Stimulated activated CD4-positive, alpha-beta T cell treated with anti-CD3 and anti-CD28 coated beads, Interleukin-4, amount 100 ng/mL, for 4 hours (primary cell): ENCODE measurements at places on chromosomes 3 and 15.

- no peak for DNase-seq
These were observed 36.3 kb downstream of the UBE2E2 start for GRCh38 chr3:23239211-23240068.

DNA sequence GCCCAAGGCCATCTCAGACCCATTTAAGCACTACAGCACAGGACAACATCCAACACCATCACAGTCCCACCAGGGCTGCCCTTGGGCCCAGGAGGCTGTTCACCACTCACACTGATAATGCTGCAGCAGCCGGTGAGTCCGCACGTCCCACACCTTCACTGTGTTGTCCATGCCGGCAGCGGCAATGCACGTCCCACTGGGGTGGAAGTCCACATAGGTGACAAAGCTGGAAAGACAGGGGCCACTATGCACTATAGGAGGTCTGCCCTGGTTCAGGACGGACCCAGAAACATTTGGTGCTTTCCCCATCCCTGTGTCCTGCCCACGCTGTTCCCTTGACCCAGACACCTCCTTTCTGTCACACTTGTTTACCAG lies 8.5 kb downstream of the POC1A start:
- DNase-seq: no peak

GRCh38 chr15:29467091-29467490 lies 197.5 kb upstream of the NSMCE3 start:
- no peak for DNase-seq

GRCh38 chr15:74626752-74627692 lies 11.4 kb downstream of the CLK3 start:
- no peak for DNase-seq

GRCh38 chr15:33021806-33022389 lies 172.6 kb downstream of the FMN1 start:
- DNase-seq: no peak
